D341Med (cell line): ENCODE measurements at places on chromosomes 6 and 20.

GRCh38 chr6:44742201-44742600 lies 354.7 kb downstream of the CDC5L start:
- no peak for DNase-seq

GRCh38 chr6:70379473-70380013 lies 33.8 kb upstream of the FAM135A start:
- no peak for DNase-seq

DNA sequence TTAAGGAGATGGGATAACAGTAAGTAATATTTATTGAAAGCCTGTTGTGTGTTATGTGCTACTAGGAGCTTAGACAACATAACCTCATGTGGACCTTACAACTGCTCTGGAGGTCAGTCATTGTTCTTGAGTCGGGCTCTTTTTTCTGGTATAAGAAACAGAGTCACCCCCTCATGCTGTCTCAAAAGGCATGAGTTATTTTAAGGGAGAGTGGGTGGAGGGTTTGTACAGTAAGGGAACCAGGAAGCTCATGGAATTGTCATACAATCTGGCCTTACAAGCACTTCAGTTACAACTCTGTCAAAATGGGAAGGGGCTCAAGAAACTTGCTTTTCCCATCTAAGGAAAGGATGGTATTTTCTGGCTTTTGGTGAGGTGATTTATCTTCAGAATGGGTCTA lies 16.5 kb upstream of the DSE start:
- DNase-seq: no peak

DNA sequence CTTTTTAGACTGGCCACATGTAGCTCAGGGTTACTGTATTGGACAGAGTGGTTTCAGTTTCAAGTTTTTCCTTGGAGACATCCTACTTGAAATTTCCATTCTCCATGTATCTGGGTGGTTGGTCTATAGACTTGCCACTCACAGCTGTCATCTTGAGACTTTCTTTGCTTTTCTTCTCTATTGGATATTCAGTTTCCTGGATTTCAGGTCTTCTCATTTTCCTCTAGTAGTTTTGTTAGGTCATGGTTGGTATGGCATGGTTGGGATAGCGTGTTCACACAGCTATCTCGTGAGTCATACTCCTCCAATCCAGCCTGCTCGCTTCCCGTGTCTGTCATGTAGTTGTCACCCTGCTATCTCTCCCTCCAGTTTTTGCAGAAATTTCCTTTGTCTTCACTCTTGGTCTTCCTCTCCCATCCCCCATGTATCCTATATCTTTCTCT lies 48.3 kb downstream of the PTPN1 start:
- DNase-seq: no peak

DNA sequence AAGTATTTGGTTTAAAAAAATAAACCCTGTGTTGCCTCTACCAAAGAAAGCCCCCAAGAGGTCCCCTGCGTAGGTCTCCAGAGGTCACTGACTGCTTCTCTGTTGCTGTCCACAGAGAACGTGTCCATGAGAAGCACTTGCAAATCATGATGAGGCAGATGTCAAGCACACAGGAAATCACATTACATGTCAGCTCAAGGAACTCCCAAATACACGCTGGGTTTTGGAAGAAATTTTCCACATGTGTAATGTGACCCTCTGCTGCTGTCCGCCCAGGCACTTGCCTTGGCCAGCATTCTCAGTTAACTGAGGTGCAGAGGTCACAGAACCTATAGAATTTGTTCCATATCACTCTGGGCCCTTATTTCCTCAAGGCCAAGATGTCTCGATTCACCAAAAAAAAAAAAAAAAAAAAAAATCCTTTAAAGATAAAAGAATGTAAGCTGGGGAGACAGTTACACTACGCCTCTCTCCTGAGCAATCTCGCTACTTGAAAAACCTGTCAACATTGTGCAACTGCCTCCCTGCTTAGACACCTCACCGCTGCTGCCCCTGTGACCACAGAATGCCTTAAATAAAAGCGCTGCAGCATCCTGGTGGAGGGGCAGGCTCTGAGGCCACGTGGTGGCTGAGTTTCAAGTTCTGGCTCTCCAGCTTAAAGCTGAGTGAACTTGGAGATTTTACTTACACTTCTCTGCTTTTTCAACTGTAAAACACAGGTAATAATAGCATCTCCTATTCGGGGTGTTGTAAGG lies 42.3 kb downstream of the SLC22A23 start:
- DNase-seq: no peak

GRCh38 chr6:83914953-83915352 lies 55.5 kb downstream of the CYB5R4 start:
- no peak for DNase-seq

DNA sequence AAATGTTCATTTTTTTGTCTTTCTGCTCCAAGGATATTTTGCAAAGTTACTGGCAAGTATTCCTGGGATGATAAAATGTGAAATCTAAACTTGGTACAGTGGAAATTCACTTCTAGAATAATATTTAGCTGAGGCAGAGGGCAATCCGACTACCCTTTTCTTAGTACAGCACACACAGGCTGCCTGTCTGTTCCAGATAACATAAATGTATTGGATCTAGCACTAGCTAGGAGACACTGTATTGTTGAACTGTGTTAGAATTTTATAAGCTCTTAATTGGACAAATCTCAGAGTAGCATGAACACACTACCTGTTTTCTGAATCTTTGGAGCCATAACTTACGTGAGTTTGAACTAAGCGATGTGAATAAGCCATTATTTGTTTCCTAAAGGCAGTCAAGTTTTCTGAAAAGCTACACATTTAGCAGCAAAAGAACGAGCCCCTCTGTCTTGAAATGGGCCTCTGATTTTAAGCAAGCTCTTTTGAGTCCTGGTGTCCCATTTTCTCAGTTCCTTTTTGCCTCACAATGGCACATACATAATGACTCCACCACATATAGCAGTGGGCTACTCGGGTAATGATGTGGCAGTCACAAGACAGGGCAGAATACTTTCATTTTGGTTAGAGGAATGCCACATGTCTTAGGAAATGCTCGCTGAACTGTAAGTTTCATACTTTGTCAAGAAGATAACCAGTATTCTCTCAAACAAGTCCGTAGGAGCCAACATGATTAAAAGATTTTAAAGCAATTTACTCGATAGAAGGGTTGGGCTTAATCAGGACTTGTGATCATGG lies 116.5 kb upstream of the ESR1 start:
- no peak for DNase-seq

- DNase-seq: no peak
These were observed 247.8 kb downstream of the CD83 start for GRCh38 chr6:14365393-14365792.

DNA sequence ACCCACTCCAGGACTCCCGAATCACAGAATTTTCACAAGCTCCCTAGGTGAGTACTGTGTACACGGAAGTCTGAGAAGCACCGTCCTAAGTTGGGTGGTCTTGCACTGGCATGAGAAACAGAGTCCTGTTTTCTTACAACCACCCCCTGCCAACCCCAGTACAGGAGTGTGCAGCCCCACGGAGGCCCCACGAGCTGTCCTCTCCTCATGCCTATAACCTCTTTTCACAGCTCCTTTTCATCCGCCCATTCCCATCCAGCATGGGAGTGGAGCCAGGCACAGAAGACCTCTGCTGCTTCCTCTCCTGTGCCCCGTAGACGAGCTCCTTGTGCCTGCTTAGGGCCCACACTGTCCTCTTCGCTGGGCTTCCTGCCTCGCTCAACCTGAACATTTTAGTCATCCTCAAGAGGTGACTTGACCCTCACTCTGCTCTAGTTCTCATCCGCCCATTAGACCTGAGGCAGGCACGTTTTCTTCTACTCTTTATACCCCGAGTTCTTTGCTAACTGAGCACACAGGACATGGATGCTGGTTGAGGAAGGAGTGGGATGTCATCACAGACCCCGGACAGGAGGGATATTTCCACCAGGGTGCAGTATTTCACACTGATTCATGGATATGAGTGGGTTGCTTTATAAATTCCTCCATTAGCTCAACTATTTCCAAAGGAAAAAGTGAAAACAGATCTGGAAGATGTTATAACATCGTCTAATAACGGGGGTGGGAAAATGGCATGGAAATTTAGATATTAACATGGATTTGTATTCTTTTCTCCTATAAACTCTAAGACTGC lies 160.5 kb downstream of the TTLL2 start:
- no peak for DNase-seq

GRCh38 chr6:48068278-48069251 lies 42.4 kb downstream of the PTCHD4 start:
- DNase-seq: peak; percentile 62
